ENCODE measurements at places on chromosomes 4 and X. TPM values are rescaled to one million over a fixed set of nuclear protein-coding genes. Genes with fewer than 3 reads are reported as not detected.

- DNase-seq: no peak
These were observed 245.1 kb upstream of the KLHL4 start for GRCh38 chrX:87272491-87272890.

DNA sequence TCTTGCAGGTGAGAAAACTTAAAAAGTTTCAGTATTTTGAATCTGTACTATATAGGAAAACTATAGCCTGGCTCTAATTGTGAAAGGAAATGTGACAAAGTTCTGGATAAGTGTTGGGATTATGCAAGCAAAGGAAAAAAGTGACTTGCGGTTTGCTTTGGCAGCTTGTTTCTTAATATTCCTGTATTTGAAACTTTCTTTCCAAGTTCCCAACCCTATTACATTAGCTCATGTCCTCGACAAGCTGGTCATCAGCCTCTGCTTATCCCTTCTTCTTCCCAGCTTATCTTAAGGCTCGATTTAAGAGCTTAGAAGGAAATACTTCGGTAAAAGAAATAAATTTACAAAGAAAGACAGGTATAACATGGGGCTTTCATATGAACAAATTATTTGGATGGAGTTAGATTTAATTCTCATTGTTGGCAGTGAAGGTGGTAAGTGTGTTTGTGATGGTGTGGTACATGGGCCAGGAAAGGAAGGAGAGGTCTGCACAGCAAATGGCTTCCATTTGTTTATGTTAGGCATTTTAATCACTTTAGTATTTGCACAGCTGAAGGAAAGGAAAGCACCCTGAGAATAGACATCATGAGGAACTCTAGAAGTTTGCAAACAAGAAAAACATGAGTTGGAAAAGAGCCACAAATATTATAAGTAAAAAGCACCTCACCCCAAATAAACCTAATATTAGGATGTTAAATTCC, 5.1 kb upstream of the MYOZ2 start:
- no peak for DNase-seq

- DNase-seq: no peak
These were observed 5.9 kb downstream of the MRFAP1L1 start for GRCh38 chr4:6703786-6704185.

The MAML3 gene
- 0.28 TPM for total RNA-seq

Measured in GM12878 (cell line).